ENCODE measurements at places on chromosomes 3 and 15. TPM values are rescaled to one million over a fixed set of nuclear protein-coding genes. Genes with fewer than 3 reads are reported as not detected.

Gene SYNM
- total RNA-seq = 29.3 TPM

Gene HIGD2B
- total RNA-seq = not detected

Gene CDCP1
- 3.8 TPM for total RNA-seq

DNA sequence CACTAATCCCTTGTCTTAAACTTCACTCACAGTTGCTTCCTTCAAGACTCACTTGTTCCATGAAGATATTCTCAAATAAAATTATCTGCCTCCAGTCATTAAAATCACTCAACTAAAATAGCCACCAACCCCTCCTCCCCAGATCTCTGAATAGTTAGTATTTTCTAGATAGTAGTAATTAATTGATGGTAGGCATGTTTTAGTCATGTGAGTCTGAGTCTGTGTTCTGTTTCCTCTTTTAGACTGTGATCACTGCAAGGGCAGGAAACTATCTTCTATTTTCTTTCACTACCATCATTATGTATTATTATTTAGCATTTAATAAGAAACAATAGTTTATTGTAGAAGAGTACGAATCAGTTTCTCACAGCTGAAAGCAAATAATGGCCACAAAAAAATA, 1080.5 kb downstream of the IGSF11 start:
- no peak for DNase-seq

- no peak for DNase-seq
Measured at GRCh38 chr3:48709051-48709461, 8.0 kb downstream of the IP6K2 start.

Gene IL17RB
- total RNA-seq = 1.6 TPM

- peak; percentile 67 for DNase-seq
Measured at GRCh38 chr3:45034612-45035252, 8.6 kb downstream of the CLEC3B start.

Gene DUOXA2
- 0.87 TPM for total RNA-seq

Gene CLRN1
- total RNA-seq = 4.9 TPM

DNA sequence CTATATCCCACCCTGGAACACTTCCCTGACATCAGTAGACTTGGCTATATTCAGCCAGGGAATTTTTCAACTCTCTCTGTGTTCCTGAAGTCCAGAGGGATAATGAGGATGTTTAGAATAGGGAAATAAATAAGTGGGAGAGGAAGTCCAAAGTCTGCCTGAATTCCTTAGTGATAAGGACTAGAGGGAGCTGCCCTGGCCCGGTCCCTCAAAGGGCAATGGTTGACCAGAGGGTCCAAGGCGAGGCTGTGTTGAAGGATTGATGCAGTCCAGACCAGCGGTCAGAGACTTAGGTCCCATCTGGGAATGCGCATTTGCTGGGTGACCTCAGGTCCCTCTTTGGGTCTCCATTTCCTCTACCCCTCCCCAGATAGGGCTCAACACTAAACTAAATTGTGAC, 7.9 kb downstream of the VIPR1 start:
- DNase-seq = no peak

Gene GOLGA6D
- total RNA-seq = not detected

DNA sequence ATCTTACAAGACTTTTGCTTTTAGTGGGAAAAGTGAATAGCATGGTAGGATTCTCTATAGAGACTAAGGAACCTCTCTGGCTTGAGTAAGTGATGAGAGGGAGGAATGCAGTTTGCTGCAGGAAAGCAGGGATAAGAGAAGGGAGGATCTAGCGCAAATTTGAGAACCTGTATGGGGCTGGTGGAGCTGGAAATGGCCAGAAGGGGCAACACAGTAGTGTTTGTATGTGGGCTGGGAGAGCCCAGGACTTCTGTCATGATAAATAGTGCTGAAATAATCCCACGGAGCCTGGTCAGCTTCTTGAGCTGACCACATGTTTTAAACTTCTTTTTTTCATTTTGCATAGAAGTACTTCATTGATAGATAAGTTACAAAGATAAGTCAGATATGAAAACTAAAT, 11.2 kb upstream of the SHC4 start:
- DNase-seq = no peak

All from adrenal gland (tissue), 19 donors.